Kidney capillary endothelial cell (primary cell): ENCODE measurements at places on chromosomes 6 and 20.

DNA sequence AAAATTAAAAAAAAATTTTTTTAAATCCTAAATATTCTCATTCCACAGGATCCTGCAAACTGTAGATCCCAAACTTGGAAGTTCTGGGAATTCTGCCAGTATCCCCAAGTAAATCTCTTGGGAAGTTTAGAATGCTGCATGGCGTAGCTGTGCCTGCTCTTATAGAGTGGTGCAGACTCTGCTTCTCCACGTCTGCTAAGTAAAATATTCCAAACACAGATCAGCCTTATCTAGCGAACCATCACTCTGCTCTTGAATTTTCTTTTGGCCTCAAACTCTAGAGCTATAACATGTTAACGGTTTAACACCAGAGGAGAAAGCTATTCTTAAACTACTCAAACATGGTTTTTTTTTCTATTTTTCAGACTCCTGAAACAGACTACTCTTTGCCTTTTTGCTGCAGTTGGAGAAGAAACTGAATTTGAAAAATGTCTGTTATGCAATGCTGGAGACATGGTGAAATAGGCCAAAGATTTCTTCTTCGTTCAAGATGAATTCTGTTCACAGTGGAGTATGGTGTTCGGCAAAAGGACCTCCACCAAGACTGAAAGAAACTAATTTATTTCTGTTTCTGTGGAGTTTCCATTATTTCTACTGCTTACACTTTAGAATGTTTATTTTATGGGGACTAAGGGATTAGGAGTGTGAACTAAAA is 138.5 kb upstream of the AKAP12 start:
- DNase-seq = no peak

DNA sequence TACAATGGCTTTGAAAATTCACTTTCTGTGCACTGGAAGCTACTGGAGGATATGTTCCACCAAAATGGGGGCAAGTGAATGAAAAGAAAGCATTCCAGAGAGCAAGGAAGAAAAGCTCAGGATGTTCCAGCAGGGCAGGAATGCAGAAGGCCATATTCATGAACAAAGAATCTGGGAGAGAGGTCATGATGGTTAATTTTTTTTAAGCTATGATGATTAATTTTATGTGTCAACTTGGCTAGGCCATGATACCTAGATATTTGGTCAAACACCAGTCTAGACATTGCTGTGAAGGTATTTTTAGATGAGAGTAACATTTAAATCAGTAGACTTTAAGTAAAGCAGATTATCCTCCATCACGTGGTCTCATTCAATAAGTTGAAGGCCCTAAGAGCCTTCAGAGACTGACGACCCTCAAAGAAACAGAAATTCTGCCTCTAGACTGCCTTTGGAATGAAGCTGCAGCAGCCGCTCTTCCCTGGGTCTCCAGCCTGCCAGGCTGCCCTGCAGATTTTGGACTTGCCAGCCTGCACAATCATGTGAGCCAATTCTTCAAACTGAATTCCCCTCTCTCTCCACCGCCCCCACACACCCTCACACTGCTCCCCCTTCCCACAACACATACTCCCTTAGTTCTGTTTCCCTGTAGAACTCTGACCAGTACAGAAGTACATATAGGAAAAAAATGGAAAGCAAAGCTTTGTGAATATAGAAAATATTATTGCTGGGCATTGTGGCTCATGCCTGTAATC is 20.1 kb upstream of the GCM1 start:
- DNase-seq = no peak

GRCh38 chr20:49675368-49676151 is 38.1 kb downstream of the B4GALT5 start:
- no peak for DNase-seq

DNA sequence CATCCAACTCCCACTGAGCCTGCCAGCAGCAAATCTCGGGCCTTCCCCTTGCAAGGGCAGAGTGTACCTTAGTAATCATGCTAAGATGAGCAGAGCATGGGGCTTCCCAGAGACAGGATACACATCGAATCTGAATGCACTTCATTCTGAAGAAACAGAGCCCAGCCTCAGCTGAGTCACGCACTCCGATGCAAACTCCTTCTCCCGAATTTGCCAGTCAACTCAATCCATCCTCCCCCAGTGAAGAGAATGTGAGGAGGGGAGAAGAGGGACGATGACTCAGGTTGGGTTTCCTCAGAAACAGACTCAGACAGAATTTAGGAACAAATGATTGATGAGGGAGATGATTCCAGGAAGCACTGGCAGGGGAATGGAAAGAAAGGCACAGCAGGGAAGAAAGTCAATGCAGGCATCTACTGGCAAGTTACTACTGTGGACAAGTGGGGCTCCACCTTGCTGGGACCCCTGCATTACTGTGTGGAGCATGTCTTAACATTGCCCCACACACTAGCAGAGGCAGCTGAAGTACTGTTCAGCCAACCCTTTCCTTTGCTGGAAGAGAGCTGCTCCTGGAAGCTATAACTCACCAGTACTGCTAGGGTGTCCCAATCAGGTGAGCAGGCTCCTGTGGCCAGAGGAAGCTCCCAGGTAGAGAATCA is 251.6 kb downstream of the ADGB start:
- no peak for DNase-seq

- DNase-seq = no peak
Measured at GRCh38 chr6:116580198-116580597, 8.9 kb downstream of the RWDD1 start.

GRCh38 chr6:121873595-121873994 is 438.1 kb downstream of the GJA1 start:
- DNase-seq = no peak

DNA sequence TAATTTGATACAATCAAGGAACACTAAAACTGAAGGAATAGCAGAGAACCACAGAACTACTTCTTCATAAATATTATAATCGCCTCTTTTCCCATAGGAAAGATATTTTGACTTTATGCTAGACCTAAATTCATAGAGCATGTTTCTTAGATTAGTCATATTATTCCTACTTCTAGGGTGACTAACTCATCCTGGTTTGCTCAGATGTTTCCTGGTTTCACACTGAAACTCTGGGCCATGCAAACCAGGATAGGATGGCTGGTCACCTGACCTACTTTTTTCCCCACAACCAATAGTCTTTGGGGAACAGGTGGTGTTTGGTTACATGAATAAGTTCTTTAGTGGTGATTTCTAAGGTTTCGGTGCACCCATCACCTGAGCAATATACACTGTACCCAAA is 42.8 kb downstream of the MMS22L start:
- DNase-seq = peak; percentile 86

- DNase-seq = no peak
Measured at GRCh38 chr20:25281541-25281991, 33.7 kb downstream of the PYGB start.

DNA sequence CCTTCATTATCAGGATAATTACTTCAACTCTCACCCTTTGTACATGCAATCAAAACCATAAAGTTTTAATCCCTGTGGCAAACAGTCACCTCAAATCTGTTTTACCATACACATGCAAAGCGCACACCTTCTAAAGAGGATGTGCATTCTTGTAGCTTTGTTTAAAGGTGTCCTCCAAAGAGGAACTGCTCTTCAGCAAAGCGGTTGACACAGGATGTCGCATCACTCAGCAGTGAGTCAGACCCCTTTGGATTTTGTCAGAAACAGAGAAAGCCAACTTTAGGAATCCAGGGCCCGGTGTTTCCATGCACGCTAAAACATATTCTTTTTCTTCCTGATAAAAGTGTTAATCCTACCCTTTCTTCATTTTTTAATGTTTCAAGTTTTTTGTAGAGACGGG is 268.3 kb upstream of the ARID1B start:
- DNase-seq = peak; percentile 17
